ENCODE measurements at places on chromosomes 6 and 20.
A peak's percentile ranks its signal among the peaks of the same experiment; 100 is the strongest.

DNA sequence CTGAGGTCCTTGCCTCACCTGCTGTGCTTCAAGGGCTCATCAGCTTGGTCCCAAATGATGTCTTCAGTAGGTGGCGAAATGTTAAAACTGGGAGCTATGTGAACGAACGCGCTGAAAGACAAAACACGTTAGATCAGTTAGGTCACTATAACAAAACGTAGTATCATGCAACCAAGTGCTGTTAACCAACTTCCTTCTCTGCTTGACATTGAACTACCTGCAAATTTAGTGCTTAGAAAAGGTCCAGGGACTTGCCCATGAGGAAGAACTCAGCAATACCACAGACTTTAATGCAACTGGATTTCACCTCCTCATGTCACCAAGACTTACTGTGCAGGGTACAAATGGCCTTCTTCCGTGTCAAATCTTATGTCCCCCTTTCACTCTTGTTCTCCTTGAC lies 24.8 kb downstream of the BACH2 start:
- DNase-seq: no peak

GRCh38 chr6:42390228-42390934 lies 61.3 kb downstream of the TRERF1 start:
- no peak for DNase-seq

DNA sequence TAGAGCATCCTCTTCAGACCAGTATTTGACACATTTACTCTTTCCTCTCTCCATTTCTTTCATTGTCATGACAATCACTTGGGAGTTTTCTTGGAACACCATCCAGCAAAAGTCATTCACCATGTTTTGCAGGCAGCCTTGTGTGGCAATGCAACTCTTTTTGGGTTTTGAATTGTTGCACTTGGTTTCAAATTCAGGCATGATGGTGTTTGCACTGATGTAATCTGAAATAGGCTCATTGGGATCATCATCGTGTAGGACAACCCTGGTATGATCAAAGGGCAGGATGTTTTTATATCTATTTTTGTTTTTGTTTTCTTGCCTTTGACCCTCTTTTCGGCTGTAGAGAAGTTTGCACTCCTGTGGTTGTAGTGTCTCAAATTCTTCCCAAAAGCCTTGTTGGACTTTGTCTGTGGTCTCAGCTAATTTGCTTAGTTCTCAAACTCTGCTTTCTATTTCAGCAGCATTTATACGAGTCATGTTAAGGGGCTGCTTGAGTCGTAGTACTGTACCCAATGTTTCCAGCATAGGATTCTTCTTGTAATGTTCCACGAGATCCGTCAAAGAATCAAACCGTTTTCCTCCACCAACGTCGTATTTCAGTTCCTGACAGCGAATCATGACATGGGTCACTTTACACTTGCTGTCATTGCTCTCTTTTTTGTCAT lies 160.8 kb upstream of the TNFAIP3 start:
- no peak for DNase-seq

GRCh38 chr20:44832724-44833123 lies 22.4 kb upstream of the RIMS4 start:
- DNase-seq: no peak

DNA sequence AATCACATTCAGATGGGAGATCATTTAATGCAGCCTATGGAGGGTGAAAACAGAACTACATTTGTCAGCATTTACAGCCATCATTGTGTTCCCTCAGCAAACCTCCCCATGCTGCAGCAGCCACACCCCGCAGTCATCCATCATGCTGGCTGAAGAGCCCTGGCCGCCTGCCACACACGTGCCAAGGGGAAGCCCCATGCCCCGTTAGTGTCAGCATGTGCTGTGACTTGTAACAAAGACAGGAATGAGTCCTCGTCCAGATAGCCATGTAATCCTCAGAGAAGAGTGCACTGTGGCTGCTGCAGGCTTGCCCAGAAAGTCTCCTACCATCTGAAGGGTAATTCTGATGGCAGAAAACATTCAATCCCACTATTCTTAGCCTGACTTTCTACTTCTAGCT lies 1097.8 kb downstream of the KIF16B start:
- DNase-seq: no peak

- DNase-seq: no peak
Measured at GRCh38 chr6:140276719-140277118, 902.3 kb upstream of the CITED2 start.

GRCh38 chr6:45545416-45545815 lies 167.7 kb upstream of the SUPT3H start:
- no peak for DNase-seq

DNA sequence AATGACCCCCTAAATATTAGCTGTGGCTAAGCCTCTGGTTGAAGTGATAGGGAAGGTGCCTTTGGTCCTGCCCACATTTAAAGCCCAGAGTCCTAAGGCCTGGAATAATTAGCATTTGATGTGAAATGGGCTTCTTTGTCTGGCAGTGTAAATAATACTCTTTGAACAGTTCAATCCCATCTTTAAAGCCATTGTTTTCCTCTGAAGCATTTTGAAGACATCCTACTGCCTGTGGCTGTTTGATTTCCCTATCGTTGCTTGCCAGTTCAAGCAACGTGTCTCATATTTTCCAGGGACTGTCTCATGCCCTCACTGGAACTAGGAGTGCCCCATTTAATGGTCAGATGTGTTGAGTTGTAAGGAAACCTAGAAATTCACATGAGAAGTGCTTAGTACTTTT lies 89.3 kb upstream of the BTN3A2 start:
- DNase-seq: no peak

GRCh38 chr20:35514371-35514932 lies 15.0 kb downstream of the C20orf173 start:
- no peak for DNase-seq

- no peak for DNase-seq
Measured at GRCh38 chr6:12715437-12715836, 1.1 kb upstream of the PHACTR1 start.

GRCh38 chr6:39614393-39614950 lies 110.7 kb downstream of the KIF6 start:
- DNase-seq: no peak

- DNase-seq: peak; percentile 2
Measured at GRCh38 chr20:16397086-16397485, 176.2 kb downstream of the KIF16B start.

GRCh38 chr6:138785079-138785478 lies 10.8 kb upstream of the ECT2L start:
- DNase-seq: no peak

DNA sequence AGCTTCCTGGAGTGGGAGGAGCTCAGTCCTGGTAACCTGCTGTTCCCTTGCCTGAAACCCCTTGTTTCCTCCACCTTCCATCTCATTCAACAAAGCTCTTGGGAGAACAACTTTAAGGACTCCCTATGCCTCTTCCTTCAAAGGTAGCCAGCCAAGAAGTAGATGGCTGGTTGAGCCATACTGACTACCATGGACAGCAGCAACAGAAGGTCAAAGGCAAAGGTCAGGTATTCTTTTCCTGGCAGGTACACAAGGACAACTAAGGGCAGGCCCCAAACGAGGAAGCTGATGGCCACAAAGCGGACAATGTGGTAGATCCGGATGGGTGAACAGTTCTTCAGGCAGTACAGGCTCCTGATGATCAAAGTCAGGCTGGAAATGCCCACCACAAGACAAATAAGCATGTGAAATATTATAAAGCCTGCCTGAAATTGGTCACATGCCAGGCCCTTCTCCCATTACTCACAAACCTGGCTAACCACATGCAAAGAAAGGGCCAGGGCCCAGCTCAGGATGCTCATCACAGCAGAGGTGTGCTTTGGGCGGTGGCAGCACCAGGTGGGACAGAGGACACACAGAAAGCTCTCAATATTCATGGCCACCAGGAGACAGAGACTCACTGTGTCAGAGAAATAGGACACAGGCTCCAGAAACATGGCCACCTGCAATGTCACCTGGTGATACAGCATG lies 21.7 kb downstream of the UBD start:
- DNase-seq: no peak

- no peak for DNase-seq
Measured at GRCh38 chr20:48474022-48474421, 353.8 kb downstream of the PREX1 start.

GRCh38 chr6:132364306-132365074 lies 36.8 kb downstream of the MOXD1 start:
- no peak for DNase-seq

GRCh38 chr6:159520002-159520401 lies 173.0 kb downstream of the SOD2 start:
- no peak for DNase-seq

DNA sequence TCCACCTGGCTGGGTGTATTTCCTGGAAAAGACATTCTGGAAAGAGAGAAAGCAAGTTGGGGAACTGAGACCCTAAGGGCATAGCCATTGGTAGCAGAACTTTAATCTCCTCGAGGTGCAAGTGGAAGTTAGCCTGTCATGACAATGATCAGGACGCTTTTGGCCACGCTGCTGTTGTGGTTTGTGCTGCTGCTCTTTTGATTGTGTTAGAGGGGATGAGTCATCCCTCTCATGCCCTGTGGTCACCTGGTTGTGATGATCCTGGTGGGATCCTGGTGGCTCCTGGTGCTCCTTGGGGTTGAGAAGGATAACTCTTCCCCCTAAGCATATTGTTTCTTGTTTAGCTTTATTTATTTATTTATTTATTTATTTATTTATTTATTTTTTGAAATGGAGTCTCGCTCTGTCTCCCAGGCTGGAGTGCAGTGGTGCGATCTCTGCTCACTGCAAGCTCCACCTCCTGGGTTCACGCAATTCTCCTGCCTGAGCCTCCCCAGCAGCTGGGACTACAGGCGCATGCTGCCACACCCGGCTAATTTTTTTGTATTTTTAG lies 350.3 kb downstream of the KIF16B start:
- no peak for DNase-seq

- no peak for DNase-seq
Measured at GRCh38 chr6:37426945-37427510, 6.0 kb upstream of the CMTR1 start.

DNA sequence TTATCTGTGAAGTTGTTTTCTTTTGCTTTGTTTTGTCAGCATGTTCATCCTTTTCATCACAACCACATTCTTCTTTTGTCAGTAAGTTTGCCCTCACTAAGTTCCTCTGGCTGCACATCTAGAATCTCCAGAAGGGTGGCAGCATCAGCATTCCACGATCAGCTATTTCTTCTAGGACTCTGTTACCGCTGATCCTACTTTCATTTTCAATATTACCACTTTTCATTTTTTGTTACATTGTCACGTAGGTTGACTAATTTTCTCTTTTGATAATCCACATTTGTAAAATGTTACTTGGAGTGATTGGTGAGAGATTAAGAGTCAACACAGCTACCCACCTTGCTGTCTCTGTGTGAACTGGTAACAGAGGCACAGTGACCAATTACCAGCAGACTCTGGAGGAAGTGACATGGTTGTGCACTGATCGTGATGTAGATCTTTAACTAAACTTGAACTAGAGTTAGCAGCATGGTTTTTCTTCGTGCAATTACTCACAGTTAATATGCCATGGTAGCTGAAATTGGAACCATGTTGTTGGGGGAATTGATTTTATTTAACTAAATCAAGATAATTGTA lies 307.9 kb upstream of the SLC35B3 start:
- no peak for DNase-seq

- DNase-seq: no peak
Measured at GRCh38 chr20:44481719-44482416, 6.2 kb downstream of the TTPAL start.

Measured in thoracic aorta (tissue), 2 donors.